Activated CD4-positive, CD25-positive, alpha-beta regulatory T cell (primary cell): ENCODE measurements at places on chromosomes 6 and 20.

GRCh38 chr6:25898289-25898977 is 24.4 kb upstream of the SLC17A3 start:
- no peak for DNase-seq

DNA sequence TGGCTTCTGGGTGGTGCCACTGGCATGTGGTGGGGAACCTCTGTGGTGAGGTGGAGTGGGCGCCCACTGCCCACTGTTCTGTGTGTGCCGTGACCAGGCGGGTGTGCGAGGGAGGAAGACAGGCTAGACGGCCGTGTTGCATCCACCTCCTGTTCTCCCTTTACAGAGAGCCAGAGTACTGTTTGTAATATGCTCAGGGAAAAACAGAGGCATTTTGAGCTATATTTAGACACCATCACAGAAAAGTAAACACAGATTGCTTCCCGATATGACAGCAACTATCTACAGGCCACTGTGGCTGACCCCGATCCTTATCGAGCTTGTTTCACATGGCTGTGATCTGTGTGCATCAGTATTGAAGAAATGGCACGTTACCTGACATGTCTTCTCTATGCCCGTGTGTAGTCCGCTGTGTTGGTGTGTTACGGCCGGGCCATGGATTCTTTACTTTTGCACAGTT is 45.6 kb downstream of the ARID1B start:
- no peak for DNase-seq

- no peak for DNase-seq
Observed at GRCh38 chr6:33156561-33156960, 35.7 kb downstream of the COL11A2 start.

- DNase-seq, result no peak
Observed at GRCh38 chr6:32685603-32686002, 19.1 kb upstream of the HLA-DQB1 start.

DNA sequence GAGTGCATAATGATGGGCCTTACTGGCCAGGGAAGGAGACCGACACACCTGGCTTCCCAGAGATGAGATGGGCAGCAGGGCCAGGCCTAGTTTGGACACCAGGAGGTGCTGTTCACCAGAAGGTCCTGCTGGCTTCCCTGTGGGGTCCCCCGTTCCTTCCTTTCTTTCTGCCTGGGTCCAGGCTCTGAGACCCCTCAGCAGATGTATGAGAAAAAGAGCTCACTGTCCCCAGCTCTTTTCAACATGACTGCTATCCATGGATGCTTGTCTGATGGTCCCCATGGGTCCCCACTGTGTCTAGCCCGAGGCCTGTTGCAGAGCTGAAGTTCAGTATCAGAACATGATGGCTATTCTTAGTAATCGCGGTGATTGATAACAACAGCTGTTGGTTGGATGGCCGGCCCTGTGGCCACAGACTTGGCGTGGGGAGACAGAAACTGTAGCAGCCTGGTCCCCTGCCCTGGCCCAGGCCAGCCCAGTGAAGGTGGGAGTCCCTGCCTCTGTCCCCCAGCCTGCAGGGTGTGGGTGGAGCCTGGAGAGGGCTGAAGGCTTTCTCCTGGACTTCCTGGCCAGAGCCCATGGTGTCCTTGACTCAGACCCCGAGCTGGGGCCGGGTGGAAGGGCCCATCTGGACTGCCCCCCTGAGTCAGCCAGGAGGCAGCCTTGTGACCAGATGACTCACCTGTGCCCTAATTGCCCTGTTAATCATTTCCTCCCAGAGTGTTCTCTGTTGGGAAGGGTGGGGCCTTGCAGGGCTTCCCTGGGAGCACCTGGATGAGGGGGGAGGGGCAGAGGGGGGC is 9.9 kb upstream of the BAK1 start:
- no peak for DNase-seq

DNA sequence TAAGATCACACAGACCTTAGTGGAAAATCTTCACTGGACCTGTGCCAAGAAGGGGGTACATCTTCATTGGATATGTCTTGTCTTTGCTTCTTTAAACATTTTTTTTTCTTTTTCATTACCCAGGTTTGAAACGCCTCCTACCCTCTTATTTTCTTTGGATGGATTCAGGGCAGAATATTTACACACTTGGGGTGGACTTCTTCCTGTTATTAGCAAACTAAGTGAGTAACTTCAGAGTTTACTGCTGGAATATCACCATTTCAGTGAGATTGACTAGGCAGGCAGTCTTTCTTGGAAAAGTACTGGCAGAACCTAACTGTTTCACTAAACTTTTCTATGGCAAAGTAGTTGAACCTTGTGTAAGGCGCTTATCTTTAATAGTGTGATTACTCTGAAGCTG is 47.0 kb downstream of the ENPP1 start:
- DNase-seq, result no peak

DNA sequence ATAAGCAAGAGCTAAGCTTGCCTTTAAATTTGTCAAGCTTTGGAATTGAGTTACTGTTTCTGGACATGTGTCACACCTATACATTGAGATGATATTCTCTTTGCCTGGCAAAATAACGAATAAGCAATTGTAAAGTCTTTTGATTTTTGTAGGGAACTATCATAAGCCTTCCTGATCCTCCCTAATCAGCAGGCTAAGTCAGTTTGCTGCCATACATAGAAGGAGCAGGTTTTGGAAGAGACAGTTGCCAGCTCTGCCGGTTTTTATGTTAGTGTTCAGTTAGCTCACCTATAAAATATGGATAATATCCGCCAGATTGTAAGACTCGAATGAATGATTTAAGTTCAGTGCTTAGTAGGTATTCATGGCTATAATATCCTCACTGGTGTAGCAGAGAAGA is 34.4 kb upstream of the BCAS1 start:
- no peak for DNase-seq

GRCh38 chr6:147869201-147869600 is 360.7 kb downstream of the SAMD5 start:
- DNase-seq, result no peak

DNA sequence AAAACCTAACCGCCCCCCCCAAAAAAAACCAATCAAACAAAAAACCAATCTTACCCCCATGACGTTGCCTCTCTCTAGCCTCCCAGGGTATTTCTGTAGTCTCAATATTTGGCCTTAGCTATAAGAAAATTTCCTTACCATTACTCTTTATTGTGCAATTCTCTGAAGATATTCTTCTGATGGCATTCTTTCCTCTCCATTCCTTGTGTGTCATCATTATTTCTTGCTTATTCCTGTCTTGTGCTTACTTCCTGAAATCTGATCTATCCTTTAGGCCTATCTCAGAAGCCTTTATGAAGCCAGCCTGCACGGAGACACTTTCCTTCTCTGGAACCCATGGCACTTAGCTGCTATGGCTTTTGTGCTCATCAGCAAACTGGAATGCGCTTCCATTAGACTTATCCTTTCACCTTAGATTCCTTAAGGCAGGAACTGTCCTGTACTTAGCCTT is 65.9 kb upstream of the DDR1 start:
- DNase-seq, result no peak

DNA sequence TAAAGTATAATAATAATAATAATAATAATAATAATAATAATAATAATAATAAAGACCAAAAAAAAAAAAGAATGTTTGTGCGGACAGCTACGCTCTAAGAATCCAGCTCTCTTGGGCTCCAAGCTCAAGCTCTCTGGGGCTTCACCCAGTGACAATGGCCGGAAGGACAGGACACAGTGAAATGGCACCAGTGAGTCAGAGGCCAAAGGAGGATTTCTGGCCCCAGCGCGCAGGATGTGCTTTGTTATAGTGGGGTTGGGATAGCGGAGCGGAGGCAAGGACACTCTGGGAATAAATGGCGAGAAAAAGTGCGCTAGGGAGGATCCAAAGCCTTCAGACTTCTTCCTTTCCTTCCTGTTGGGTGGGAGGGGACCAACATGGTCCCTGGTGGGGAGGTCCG is 38.2 kb downstream of the HLA-A start:
- no peak for DNase-seq

DNA sequence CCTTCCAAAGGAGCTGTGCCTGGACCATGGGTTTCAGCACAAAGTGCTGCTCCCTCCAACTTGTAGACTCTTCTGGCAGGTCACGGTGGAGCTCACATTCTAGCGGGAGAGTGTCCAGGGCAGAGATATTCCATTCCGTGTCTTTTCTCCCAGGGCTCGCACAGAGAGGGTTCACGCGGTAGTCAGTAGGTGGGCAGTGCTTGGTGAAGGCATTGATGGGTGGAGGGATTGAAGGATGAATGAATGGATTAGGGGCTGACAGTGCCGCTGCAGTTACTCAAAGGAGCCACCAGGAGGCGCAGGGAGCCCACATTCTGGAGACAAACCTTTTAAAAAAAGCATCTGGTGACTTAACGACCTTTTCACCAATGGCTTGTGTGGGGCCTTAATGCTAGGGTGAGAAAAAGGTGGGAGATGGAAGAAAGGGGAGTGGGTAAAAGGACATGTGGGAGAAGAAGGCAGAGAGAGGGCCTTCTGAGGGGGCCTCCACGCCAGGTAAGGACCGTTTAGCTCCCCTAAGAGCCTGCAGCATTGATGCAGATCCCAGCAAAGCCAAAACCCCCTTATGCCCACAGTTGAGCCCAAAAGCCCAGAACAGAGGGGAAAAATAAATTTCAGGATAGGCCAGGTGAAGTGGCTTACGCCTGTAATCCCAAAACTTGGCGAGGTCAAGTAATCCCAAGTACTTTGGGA is 17.5 kb upstream of the FAM110A start:
- peak; percentile 47 for DNase-seq

DNA sequence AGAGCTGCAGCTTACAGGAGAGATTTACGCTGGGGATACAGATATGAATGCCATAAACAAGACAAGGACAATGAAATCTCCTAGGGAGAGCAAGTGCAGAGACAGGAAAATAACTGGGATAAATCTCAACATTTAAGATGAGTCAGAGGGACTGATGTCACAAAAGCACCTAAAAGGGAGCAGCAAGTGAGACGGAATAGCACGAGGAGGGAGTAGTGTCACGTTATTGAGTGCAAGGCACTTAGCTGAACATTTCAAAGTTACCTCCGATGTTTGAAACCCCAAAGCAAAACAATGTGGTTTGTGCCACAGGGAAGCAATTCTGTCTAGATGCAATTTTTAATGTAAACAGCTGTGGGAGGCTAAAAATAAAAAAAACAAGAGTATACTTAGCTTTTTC is 1131.7 kb upstream of the EYS start:
- no peak for DNase-seq

- DNase-seq, result no peak
Observed at GRCh38 chr6:14639983-14640599, 522.5 kb downstream of the CD83 start.

DNA sequence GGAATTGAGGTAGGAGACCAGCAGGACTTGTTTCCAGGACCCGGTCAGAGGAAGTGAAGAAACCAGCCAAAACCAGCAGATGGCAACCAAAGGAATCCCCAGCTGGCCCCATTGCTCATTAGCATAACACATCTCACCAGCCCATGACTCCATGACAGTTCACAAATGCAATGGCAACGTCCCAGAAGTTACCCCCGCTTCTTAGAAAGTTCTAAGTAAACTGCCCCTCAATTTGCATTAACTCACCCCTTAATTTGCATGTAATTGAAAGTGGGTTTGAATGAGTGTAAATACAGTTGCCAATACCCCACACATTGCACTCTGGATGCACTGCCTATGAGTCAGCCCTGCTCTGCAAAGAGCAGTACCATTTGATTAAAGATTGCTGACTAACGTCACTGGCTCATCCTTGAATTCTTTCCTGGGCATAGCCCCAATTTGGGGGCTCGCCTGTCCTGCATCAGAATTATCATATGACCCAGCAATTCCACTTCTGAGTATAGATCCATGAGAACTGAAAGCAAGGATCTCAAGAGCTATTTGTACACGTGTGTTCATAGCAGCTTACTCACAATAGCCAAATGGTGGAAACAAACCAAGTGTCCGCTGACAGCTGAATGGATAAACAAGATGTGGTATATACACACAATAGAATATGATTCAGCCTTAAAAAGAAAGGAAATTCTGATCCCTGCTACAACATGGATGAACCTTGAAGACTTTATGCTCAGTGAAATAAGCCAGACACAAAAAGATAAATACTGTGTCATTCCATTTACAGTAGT is 36.4 kb downstream of the MYLK4 start:
- no peak for DNase-seq

- no peak for DNase-seq
Observed at GRCh38 chr20:17933711-17934110, 34.9 kb downstream of the SNX5 start.

DNA sequence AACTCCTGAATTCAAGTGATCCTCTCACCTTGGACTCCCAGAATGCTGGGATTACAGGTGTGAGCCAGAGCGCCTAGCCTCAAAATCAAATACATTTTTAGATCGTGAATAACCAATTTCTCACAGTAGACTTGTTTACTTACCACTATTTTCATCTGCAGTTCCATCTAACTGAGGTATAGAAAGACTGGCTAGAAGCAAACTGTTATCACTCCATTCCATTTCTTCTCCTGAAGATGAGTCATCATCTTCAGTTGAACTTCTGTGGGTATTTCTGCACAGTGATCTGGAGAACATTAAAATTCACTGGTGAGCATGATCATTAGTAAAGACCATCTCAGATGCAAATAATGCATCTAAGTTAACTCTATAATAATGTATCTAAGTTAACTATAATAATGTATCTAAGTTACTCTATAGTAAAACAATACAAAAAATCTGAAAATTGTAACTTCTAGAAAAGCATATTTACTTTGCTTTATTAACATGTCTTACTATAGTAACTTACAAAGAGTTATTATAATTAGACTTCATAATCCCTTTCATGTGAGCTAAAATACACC is 105.4 kb downstream of the REV3L start:
- no peak for DNase-seq

DNA sequence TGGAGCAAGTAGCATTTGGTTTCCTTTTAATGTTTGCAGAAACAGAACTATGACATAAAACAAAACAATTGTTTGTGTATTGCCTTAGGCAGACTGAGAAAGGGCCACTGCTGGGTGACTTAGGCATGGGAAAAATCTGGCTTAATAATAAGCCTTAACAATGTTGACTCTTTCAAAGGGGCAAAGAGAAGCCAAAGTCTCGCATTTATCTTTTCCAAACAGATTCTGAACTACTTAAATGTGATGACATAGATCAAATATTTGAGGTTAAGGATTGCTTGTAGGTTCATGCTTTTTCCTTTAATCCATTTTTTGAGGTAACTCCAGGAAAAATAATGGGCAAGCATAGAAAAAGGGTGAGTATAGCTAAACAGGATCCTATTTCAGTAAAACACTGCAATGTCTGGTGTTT is 39.6 kb downstream of the ADAT2 start:
- DNase-seq, result no peak
